ENCODE measurements at places on chromosomes 3 and 15. TPM values are rescaled to one million over a fixed set of nuclear protein-coding genes. Genes with fewer than 3 reads are reported as not detected.

Gene ARNT2
- total RNA-seq, result 4.9 TPM

Gene GALNT15
- total RNA-seq, result 2.0 TPM

DNA sequence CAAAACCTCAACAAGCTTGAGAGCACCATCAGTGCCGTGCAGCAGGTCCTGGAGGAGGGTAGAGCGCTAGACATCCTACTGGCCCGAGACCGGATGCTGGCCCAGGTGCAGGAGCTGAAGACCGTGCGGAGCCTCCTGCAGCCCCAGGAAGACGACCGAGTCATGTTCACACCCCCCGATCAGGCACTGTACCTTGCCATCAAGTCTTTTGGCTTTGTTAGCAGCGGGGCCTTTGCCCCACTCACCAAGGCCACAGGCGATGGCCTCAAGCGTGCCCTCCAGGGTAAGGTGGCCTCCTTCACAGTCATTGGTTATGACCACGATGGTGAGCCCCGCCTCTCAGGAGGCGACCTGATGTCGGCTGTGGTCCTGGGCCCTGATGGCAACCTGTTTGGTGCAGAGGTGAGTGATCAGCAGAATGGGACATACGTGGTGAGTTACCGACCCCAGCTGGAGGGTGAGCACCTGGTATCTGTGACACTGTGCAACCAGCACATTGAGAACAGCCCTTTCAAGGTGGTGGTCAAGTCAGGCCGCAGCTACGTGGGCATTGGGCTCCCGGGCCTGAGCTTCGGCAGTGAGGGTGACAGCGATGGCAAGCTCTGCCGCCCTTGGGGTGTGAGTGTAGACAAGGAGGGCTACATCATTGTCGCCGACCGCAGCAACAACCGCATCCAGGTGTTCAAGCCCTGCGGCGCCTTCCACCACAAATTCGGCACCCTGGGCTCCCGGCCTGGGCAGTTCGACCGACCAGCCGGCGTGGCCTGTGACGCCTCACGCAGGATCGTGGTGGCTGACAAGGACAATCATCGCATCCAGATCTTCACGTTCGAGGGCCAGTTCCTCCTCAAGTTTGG is 60.8 kb upstream of the CCR4 start:
- no peak for DNase-seq

- DNase-seq, result no peak
Observed at GRCh38 chr3:47976135-47976732, 40.0 kb downstream of the MAP4 start.

- DNase-seq, result no peak
Observed at GRCh38 chr15:64515196-64515595, 54.8 kb downstream of the ZNF609 start.

- no peak for DNase-seq
Observed at GRCh38 chr3:119309591-119309990, 15.4 kb downstream of the ARHGAP31 start.

- no peak for DNase-seq
Observed at GRCh38 chr15:60049948-60050347, 45.8 kb downstream of the FOXB1 start.

GRCh38 chr3:16316847-16317560 is 52.0 kb downstream of the OXNAD1 start:
- DNase-seq, result no peak

All from muscle of leg (tissue), 16 donors.